Activated T-cell treated with anti-CD3 and anti-CD28 coated beads, Interleukin-2, amount 50 U/mL, for 24 hours (primary cell): ENCODE measurements at places on chromosomes 7 and 10.
A peak's percentile ranks its signal among the peaks of the same experiment; 100 is the strongest.

DNA sequence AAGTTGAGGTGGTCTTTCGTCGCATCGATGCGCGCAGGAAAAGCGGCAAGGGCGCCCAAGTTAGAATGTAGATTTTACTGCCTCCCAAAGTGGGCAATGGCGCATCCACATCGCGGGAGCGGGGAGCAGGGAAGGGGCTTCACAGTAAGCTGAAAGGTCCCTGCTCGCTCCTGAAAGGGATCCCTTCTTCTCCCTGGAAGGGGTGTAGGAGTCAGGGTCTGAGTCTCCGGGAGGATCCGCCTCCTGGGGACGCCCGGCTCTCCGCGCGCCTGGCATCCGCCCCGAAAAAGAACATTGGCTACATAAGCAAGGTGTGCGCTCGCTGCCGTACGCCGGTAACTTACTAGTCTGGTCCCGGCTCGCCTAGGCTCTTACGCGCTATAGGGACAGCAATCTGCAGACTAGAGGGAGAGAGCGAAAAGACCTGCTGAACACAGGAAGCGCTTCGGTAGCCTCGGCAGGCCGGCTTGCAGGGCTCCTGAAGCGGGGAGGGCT is 804 bp downstream of the UNC5B start:
- DNase-seq, result peak; percentile 46

- no peak for DNase-seq
Measured at GRCh38 chr10:128812000-128812399, 655.0 kb upstream of the MGMT start.

DNA sequence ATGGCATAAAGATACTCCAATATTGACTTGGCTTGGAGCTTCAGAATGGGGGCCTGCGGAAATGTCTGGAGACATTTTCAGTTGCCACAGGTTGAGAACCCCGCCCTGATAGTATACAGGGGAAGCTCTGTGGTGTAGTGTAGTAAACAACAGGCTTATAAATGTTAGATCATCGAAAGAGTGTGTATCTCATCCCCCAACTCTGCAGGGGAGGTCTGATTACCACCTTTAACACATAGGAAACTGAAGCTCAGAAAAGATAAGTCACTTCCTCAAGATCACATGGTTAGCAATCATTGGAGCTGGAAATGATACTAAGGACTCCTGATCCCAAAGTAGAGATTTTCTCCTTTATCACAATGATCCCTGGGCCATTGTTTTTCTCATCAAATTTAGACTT is 144.5 kb upstream of the BMPER start:
- DNase-seq, result no peak

DNA sequence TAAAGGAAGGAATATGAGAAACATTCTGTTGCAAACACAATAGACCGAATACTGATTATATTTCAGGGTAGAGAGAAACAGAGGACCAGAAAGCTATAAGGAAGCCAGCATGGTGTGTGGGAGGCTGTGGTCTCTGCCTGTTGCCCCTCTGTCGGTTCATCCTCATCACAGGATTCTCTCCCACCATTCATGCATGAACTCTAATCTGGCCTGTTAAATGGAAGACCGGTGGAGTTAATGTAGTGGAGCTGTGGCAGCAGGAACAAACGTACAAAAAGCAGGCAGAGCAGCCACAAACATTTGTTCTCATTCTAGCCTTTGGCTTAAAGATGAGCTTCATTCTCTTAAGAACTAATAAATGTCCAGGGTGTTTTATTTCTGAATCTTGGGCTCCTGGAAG is 902.4 kb downstream of the LRMDA start:
- DNase-seq, result no peak

DNA sequence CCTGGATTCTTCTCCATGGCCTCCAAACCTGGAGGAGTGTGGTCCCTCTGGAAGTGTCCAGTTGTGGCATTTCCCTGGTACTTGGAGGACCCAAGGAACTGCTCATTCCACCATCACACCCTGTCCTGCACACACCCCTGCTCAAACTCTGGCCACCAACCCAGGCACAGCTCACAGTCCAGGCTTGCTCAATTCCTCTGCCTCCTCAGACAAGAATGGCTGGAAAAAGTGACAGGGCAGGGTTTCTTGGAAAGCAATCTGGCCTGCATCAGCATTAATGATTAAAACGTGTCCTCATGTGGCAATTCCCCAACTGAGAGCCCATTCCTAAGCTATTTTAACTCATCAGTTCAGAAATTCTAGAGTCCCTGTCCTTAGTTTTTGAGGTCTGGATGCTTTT is 17.2 kb upstream of the TPST1 start:
- DNase-seq, result no peak

GRCh38 chr7:381211-382042 is 91.5 kb downstream of the FOXL3 start:
- DNase-seq, result peak; percentile 69
